ENCODE measurements at places on chromosomes 13 and 19. TPM values are rescaled to one million over a fixed set of nuclear protein-coding genes. Genes with fewer than 3 reads are reported as not detected.

PRKCG gene
- 0.23 TPM for total RNA-seq

SIGLEC8 gene
- not detected for total RNA-seq

MZF1 gene
- total RNA-seq, result 9.5 TPM

WASF3 gene
- 10.0 TPM for total RNA-seq

ZNF345 gene
- 1.3 TPM for total RNA-seq

CEACAM1 gene
- total RNA-seq, result not detected

ZNF221 gene
- 6.3 TPM for total RNA-seq

B3GNT8 gene
- total RNA-seq, result 0.60 TPM

KLF12 gene
- 7.1 TPM for total RNA-seq

VSTM2B gene
- not detected for total RNA-seq

ZNF69 gene
- 10.1 TPM for total RNA-seq

PRR20D gene
- not detected for total RNA-seq

ADAMTSL5 gene
- 1.3 TPM for total RNA-seq

ZC3H4 gene
- total RNA-seq, result 7.5 TPM

POGLUT2 gene
- 6.7 TPM for total RNA-seq

SLC25A41 gene
- not detected for total RNA-seq

ZNF580 gene
- 3.6 TPM for total RNA-seq

C19orf67 gene
- not detected for total RNA-seq

PNMA8B gene
- 0.38 TPM for total RNA-seq

Data from smooth muscle cell of the coronary artery (primary cell).